T-helper 17 cell (primary cell): ENCODE measurements at places on chromosomes 2 and 18. TPM values are rescaled to one million over a fixed set of nuclear protein-coding genes. Genes with fewer than 3 reads are reported as not detected.

Gene CMPK2
- total RNA-seq, result 5.3 TPM

Gene LRATD1
- not detected for total RNA-seq

Gene LGALSL
- 2.5 TPM for total RNA-seq

Gene XPO1
- total RNA-seq, result 121 TPM

Gene PTMA
- total RNA-seq, result 1,121 TPM
